ENCODE measurements at places on chromosomes 13 and 19. TPM values are rescaled to one million over a fixed set of nuclear protein-coding genes. Genes with fewer than 3 reads are reported as not detected.
A peak's percentile ranks its signal among the peaks of the same experiment; 100 is the strongest.

DNA sequence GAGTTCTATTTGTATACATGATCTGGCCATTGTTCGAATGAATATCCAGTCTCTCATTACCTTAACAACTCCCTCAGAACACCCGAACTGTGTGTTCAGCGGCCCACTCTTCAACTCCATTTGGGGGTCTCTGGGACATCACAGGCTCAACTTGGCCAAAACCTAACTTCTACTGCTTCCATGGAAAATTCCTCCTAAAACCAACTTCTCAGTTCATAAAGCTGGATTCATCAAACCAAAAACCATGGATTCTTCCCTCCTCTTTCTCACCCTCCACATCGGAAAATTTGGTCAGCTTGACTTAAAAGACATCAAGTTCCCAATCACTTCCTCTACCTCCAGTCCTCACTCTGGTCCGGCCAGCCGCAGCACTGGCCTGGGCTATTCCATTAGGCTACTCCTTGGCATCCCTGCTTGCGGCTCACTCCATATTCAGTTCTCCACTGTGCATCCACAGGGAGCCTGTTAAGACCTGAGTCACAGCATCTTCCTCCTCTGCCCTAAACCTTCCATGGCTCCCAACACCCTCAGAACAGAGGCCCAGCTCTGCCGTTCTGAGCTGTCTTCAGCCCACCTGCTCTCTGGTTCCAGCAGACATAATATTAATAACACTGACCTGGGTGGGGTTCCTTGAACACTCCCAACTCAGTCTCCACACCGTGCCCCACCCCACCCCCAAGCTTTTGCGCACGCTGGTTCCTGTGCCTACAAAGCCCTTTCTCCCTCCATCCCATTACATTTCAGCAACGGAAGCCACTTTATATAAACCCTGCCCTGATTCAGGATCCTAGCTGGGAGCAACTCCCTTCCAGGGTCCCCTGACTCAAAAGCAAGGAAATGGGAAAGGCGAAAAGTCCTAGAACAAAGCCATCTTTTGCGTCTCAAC is 1.1 kb downstream of the ZNF792 start:
- DNase-seq: no peak
- H3K4me1 ChIP-seq: peaks cover 27% of the 10 kb centered on the region
- H3K4me3 ChIP-seq: peak overlapping the region; percentile 88
- peak overlapping the region; percentile 71 for H3K27ac ChIP-seq
- no peaks in the 10 kb centered on the region for H3K27me3 ChIP-seq

DNA sequence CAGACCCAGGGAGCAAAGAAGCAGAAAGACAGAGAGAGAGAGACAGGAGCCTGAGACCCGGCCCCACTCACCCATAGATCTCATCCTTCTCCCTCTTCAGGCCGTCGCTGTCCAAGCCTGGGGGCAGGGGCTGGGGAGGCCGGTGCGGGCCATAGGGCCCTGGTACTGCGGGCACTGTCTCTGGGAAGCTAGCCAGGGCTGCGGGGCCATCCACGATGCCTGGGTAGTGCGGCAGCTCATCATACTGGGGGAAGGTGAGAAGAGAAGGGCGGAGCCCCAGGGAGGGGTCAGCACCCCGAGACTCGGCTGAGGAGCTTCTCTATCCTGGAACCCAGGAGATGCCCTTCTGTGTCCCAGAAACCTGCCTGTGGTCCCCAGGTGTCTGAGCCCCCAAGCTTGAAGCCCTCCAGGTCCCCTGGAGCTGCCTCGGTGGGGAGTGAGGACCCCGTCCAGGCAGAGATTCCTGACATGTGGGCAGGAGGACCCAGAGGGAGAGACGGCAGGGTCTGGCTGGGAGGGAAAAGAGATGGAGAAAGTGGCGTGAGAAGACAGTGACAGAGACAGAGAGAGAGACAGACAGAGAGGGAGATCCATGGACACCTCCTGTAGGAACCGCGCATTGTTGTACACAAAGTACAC is 2.1 kb downstream of the MEIS3 start:
- peaks cover 14% of the 10 kb centered on the region for H3K4me1 ChIP-seq
- no peak overlapping the region for H3K27ac ChIP-seq
- H3K27me3 ChIP-seq: peaks cover 61% of the 10 kb centered on the region
- no peaks in the 10 kb centered on the region for H3K36me3 ChIP-seq
- no peak overlapping the region for H3K4me3 ChIP-seq
- DNase-seq: no peak

DNA sequence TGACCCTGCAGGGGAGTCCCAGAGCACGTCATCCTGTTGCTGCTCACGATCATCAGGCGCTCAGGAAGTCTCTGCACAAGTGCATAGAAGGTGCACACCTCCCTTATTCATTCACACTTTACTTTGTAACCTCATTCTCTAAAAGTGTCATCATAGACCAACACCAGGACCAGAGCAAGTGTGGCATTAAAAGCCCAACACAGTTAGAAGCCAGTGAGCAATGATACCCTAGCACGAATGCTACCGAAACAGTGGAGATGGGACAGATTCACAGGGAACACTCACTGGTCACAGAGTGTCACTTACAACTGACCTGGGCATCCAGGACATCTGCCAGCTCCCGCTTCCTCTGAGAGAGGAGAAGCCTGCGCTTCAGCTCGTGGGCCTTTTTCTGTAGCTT is 17.0 kb downstream of the HAUS8 start:
- H3K4me1 ChIP-seq: peaks cover 2% of the 10 kb centered on the region
- H3K27me3 ChIP-seq: no peaks in the 10 kb centered on the region
- H3K27ac ChIP-seq: no peak overlapping the region
- H3K36me3 ChIP-seq: peaks cover 73% of the 10 kb centered on the region

- no peak overlapping the region for H3K27ac ChIP-seq
- H3K36me3 ChIP-seq: no peaks in the 10 kb centered on the region
- no peak for DNase-seq
Observed at GRCh38 chr13:59103004-59103768, 1060.5 kb downstream of the DIAPH3 start.

- peaks cover 13% of the 10 kb centered on the region for H3K27me3 ChIP-seq
- no peak overlapping the region for H3K27ac ChIP-seq
- no peak overlapping the region for H3K4me3 ChIP-seq
- no peak for DNase-seq
- H3K4me1 ChIP-seq: no peaks in the 10 kb centered on the region
Observed at GRCh38 chr13:44219577-44220548, 153.8 kb upstream of the SERP2 start.

The TNFRSF19 gene
- total RNA-seq: not detected

The N4BP2L1 gene
- 24.3 TPM for total RNA-seq

The GPR32 gene
- total RNA-seq: not detected

DNA sequence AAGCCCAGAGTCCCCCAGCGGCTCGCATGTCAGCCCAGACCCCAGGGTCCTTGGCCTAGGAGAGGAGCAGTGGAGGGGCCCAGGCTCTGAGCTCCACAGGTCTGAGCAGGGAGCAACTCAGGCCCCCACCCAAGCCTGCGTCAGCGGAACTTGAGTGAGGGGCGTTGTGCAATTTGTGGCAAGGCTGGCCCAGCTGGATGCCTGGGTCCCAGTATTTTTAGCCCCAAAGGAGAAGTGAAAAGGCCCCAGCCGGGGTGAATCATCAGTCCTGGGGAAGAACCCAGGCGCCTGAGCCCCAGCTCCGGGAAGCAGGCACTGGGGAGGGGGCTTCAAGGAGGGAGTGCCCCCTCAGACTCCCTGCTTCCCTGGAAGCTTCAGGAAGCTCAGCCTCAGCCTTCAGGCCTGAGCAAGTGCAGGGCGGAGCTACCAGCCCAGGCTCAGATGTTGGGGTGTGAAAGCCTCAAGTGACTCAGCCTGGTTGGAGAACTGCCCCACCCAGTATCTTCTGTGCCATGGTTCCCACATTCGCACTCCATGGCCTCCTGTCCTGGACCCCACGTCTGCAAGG is 7.2 kb downstream of the MED29 start:
- peaks cover 64% of the 10 kb centered on the region for H3K4me1 ChIP-seq
- peak; percentile 60 for DNase-seq
- peak overlapping the region; percentile 91 for H3K27ac ChIP-seq
- H3K36me3 ChIP-seq: peaks cover 38% of the 10 kb centered on the region

GRCh38 chr19:18908917-18909619 is 10.1 kb downstream of the COPE start:
- DNase-seq: no peak
- peaks cover 2% of the 10 kb centered on the region for H3K4me1 ChIP-seq
- H3K36me3 ChIP-seq: peaks cover 59% of the 10 kb centered on the region
- no peaks in the 10 kb centered on the region for H3K27me3 ChIP-seq
- H3K4me3 ChIP-seq: no peak overlapping the region
- H3K27ac ChIP-seq: no peak overlapping the region
